ENCODE measurements at places on chromosomes 1 and 21.

GRCh38 chr1:100875228-100875627 is 19.4 kb downstream of the EXTL2 start:
- DNase-seq: peak; percentile 91

- DNase-seq: peak; percentile 73
Measured at GRCh38 chr1:155859881-155860871, 809 bp downstream of the SYT11 start.

DNA sequence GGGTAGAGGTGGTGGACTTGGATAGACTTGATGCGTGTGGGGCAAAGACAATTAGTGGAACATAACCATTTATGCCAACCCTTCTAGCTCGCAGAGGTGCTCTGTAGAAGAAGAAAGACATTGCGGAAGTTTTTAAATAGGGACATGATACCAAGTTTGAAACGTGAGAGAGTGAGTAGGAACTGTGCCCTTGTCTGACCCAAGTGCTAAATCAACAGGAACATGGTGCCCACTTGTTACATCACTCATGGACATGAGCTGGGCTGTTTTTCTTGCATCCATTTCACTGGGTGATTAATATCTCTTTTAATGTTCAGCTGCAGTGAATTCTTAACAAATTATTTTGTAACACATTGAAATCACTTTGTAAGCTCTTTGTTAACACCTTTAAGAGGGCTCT is 408.1 kb upstream of the VAMP3 start:
- no peak for DNase-seq

DNA sequence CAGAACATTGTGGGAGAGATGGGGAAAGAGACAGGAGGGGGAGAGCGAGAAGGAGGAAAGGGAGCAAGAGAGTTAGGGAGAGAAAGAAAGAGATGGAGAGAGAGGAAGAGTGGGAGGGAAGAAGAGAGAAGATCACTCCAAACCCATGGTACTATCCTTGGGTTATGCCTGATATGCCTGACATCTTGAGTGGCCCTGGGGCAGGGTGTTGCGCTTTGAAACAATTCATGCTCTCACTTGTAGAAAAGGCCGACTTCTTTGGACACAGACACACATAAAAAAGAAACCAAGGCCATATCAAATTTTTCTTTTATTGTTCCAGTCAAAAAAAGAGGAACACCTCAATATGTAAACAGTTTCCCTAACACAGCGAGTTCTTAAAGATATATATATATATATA is 240.5 kb downstream of the DYRK1A start:
- no peak for DNase-seq

DNA sequence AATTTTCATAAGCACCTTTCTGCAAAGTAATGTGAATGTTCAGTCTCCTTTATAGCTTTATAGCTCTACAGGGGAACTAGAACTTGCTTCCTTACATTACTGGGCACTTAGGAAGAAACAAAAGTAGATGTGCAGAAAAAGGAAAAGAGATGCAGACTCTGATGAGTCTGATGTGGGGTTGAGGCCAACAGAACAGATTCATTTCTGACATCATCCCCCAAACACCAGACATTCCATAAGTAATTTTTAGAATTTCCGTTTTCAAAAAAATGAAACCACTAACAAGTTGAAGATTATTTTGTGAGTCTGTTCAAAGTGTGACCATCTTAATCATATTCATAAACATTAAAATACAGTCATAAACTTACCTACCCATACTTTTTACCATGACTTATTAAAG is 96.0 kb downstream of the NRIP1 start:
- no peak for DNase-seq

GRCh38 chr1:151853411-151853943 is at the start of gene THEM5:
Gene THEM5, minus strand, starts transcription at chr1:151853712. Its CDS starts 147 bp downstream, at chr1:151853565.
- no peak for DNase-seq
